ENCODE measurements at places on chromosomes 6 and 20.

DNA sequence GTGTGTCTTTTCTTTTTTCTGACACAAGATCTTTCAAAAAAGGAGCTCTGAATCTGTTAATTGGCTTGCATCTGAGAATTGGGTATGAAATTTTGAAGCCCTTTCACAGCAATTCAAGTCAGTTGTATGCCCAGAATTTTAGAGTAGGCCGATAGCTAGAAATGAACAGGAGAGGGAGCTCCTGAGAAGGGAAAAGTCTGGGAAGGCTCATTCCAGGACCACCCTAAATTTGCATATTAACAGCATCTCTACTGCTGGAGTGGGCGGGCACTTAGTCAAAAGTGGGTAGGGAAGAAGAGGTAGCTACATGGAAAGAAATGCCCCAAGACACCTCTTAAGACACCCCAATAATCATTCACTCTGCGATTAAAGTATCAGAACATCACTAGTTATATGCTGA is 928.3 kb downstream of the TBC1D32 start:
- DNase-seq = no peak

GRCh38 chr6:115838763-115839401 is 221.8 kb downstream of the FRK start:
- no peak for DNase-seq

GRCh38 chr20:61460261-61461052 is 208.4 kb downstream of the CDH4 start:
- DNase-seq = no peak

- DNase-seq = no peak
These were observed 2.2 kb downstream of the HSPA1B start for GRCh38 chr6:31829633-31830283.

- no peak for DNase-seq
These were observed 35.0 kb upstream of the ZFAND3 start for GRCh38 chr6:37784585-37784967.

DNA sequence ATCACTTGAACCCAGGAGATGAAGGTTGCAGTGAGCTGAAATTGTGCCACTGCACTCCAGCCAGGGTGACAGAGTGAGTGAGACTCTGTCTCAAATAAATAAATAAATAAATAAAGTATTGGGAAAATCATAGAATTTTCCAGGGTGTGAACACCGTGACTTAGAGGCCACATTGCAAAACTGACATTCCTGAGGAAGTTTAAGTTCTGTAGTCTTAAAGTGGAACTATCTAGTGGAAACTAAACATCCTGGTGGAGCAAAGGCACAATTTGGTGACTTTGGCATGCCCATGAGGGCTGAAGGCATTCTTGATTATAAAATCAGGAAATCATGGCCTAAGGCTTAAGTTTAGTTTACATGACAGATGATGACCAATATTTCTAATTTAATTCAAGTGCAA is 32.7 kb upstream of the MCM3 start:
- no peak for DNase-seq

GRCh38 chr6:24903681-24904080 is 32.1 kb downstream of the RIPOR2 start:
- no peak for DNase-seq

DNA sequence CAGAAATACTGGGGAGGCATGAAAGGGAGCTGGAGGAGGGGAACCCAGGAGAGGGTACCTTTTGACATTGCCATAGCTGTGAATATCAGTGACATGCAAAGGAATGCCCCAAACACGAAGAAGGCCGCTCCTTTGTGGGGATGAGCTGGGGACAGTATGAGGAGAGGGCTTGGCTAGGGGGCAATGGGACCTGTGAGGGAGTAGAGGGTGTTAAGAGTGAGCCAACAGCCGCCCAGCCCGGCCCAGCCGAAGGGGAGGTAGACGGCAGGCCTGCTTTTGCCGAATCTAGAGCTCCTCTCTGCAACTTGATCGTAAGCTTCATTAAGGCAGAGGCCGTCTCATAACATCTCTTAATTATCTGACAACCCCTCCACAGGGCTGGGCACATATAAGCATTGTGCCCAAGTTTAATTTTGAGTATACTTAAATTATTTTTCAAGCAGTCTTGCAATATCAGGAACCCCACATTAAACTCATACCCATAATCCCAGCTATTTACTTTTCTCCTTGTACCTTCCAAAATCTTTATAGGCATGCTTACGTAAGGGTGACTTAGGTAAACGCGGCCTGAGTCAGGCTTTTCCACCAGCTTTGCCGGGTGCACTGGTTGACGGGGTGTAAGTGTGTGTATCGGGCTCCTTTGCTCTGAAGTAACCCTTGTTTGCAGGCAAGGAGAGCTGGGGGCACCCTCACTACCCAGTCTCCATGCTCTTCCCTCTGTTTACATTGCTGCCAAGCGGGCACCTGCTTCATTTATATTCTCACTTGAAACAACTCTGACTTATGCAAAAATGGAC is 24.9 kb upstream of the VEGFA start:
- no peak for DNase-seq

GRCh38 chr6:1991332-1991878 is 254.0 kb downstream of the GMDS start:
- no peak for DNase-seq

GRCh38 chr6:136921936-136922684 is at the start of gene SLC35D3:
SLC35D3 (plus strand) TSS chr6:136922301; CDS start chr6:136922429, 128 bp downstream.
- DNase-seq = no peak

- no peak for DNase-seq
These were observed 9.7 kb downstream of the LINC00237 start for GRCh38 chr20:21096321-21097043.

DNA sequence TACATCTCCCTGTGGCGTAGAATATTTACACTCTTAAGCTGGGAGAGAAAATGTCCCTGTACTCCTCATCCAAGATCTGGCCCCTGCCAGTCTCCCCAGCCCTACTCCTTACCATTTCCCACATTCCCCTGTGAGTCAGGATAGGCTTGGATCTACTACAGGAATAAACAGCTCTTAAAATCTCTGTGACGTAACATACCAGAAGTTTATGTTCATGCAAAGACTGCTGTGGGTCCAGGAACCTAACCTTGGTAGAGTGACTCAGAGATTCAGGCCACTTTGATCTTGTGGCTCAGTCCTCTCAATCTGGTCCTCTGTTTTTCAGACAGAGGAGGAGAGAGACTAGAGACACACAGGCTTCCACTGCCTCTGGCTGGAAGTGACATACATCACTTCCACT is 38.5 kb upstream of the GPR6 start:
- no peak for DNase-seq

GRCh38 chr6:24854077-24854666 is 55.5 kb upstream of the ARMH2 start:
- no peak for DNase-seq

- DNase-seq = no peak
These were observed 140.3 kb downstream of the TBX18 start for GRCh38 chr6:84623956-84624680.

GRCh38 chr6:156507106-156507505 is 270.1 kb upstream of the ARID1B start:
- no peak for DNase-seq

- no peak for DNase-seq
These were observed 39.9 kb downstream of the ANKRD60 start for GRCh38 chr20:58188527-58188926.

DNA sequence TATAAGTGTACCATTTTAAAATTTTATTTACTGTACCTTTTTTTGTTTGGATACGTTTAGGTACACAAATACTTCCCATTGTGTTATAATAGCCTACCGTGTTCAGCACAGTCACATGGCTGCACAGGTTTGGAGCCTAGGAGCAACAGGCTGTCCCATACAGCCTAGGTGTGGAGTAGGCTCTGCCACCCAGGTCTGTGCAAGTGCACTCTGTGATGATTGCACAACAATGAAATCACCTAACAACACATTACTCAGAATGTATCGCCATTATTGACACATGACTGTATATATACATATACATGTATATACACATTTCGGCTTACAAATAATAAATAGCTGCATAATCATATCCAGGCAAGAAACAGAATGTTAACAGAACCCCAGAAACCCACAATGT is 15.4 kb downstream of the SERAC1 start:
- DNase-seq = no peak

- DNase-seq = no peak
These were observed 7.8 kb downstream of the HCRTR2 start for GRCh38 chr6:55182016-55182650.

- no peak for DNase-seq
These were observed 1.2 kb downstream of the ZNF335 start for GRCh38 chr20:45970646-45971424.

GRCh38 chr6:149246691-149247384 is 70.7 kb upstream of the TAB2 start:
- DNase-seq = no peak

DNA sequence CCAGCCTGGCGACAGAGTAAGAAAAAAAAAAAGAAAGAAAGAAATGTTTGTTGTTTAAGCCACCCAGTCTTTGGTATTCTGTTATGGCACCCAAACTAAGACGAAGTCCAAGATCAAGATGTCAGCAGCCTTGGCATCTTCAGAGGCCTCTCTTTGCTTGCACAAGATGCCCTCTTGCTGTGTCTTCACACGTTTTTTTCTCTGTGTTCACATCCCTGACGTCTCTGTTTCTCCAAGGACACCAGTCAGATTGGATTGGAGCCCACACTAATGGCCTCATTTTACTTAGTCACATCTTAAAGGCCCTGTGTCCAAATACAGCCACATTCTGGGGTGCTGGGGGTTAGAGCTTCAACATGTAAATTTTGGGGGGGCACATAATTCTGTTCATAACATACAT is 380.9 kb downstream of the GJA1 start:
- no peak for DNase-seq

- no peak for DNase-seq
These were observed 161.0 kb upstream of the LAMP5 start for GRCh38 chr20:9353180-9353915.

DNA sequence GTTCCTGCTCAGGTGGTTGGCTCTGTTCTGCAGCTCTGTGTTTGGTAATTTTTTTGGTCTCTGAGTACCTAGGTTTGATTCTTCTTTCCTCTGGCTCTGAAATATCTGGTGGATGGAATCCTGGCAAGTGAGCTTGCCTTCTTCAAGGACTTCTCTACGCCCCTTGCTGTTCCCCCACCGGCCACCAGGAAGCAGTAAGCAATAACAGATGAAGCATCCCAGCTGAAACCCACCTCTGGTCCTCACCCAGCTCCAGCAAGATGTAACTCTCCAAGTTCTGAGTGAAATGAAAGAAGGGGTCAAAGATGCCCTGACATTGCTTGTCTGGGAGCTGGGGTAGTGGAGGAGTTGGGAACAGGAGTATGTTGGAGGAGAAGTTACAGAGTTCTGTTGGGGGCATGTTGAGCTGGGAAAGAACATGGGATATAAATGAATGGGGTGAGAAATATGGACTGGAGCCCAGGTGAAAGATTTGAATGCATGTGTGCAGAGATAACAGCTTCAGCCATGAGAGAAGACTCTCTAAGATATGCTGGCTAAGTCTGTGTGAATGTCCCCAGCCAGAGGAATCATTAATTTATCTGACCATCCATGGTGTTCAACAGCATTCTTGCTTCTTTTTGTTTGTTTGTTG is 51.3 kb upstream of the GLP1R start:
- peak; percentile 28 for DNase-seq

DNA sequence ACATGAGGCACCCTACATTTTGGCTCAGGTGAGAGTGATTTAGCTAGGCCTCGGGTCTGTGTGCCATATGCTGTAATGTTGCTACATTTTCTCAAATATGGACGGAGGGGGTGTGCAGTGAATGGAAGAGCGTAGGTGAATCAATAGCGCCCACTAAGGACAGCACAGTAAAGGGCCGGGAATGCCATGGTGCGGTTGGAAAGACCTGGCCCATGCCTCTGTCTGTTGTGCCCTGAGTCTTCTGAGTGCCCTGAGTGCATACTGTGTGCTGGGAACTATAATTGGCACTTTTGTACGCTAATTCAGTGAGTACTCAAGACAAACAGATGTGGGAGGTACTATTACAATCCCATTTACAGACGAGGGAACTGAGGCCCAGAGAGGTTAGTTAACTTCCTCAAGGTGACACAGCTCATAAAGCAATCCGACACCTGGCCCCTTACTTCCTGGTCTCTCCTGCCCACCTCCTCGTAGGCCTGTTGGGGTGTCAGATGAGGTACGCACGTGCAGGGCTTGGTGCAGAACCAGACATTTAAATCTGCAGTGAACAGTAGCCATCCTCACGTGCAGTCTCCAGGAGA is 17.3 kb downstream of the SLC22A1 start:
- DNase-seq = no peak

DNA sequence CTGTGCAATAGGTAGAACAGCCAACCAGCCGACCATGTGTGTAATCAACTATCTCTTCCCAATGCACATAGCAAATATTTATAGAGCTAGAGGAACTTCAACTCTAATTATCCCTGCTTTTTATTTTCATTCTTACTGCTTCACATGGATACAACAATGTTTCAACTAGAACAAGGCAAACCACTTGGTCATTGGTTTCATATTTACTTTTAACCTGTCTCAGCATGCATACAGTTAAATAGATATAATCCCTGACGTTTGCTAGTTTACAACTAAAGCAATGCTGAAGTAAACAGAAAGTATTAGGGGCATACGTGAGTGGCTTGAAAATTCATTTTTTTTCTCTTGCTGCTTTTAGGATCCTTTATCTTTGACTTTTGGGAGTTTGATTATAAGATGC is 318.5 kb upstream of the MAP3K7 start:
- DNase-seq = no peak

- DNase-seq = no peak
These were observed 52.9 kb downstream of the RNF217 start for GRCh38 chr6:125015152-125015551.

- DNase-seq = no peak
These were observed 52.3 kb downstream of the HBS1L start for GRCh38 chr6:135002229-135002844.

DNA sequence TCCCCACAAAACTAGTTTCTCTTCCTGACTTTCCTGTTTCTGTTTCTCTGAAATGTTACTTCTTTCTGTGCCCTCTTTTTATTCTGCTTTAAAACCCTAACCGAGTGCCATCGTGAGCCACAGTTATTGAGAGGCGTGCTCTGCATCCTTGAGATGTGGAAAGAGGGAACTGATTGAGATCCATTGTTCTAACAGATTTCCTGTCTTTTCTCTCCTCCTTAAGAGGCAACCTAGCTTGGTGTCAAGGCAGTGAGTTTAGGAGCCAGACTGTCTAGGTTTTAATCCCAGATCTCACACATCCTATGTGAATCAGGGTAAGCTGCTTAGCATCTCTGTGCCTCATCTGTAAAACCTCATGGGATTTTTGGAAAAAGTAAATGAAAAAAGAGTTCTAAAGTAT is 57.5 kb downstream of the SNX9 start:
- DNase-seq = no peak

- DNase-seq = no peak
These were observed 37.4 kb downstream of the FOXP4 start for GRCh38 chr6:41583565-41583964.

DNA sequence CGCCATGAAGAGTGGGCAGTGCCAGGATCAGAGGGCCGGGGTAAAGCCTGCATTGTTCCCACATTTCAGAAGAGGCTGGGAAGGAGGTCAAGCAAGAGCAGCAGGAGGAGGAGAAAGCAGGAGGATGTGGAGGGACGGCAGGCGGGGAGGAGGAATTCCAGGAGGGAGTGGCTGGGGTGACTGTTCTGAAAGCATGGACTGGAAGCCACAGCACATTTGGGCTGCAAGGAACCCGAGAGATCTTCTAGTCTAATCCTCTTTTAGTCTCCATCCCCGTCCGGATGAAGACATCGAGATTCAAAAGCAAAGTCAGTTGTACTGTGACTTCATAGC is 76.9 kb downstream of the FAM50B start:
- DNase-seq = no peak
